ENCODE measurements at places on chromosomes 1 and 21. TPM values are rescaled to one million over a fixed set of nuclear protein-coding genes. Genes with fewer than 3 reads are reported as not detected.

The SLAMF6 gene
- total RNA-seq = 46.8 TPM

The SPAG17 gene
- total RNA-seq = not detected

DNA sequence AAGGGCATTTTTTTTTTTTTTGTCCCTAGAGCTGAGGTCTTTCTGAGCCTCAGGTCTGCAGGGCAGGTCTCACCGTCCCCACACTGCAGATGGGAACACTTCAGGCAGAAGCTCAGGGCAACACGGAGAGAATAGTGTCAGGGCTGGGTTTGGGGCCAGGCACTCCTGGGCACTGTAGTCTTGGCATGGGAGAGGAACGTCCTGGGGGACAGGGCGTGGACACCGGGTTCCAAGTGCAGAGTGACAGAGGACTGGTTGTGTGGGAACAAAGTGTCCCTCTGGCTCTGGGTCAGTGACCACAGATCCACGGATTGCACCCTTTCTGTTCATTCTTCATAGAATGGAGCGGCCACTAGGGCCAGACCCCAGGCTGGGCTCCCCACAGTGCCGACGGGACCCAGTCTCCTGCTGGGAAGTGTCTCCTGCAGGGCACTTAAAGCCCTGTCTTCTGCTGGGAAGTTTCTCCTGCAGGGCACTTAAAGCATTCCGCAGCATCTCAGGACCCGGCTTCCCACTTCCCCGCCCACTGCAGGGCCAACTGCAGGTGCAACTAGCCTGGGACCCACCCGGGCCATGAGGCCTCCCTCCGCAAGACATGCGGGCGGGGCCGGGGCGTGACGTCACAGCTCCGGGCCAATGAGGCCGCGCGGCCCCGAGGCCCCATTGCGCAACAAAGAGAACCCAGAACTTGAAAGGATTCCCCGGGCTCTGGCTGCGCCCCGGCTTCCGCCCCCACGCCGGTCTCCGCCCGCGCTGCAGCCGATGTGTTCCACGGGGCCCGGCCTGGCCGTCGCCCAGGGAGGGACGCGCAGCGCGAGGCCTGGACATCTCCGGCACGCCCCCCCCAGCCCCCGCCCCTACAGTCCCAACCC, 1.2 kb downstream of the GPR153 start:
- no peak overlapping the region for H3K27ac ChIP-seq
- peaks cover 20% of the 10 kb centered on the region for H3K27me3 ChIP-seq
- peak; percentile 84 for DNase-seq
- H3K36me3 ChIP-seq = no peaks in the 10 kb centered on the region

- peaks cover 14% of the 10 kb centered on the region for H3K27me3 ChIP-seq
- peaks cover 3% of the 10 kb centered on the region for H3K36me3 ChIP-seq
- H3K4me1 ChIP-seq = peaks cover 57% of the 10 kb centered on the region
- H3K27ac ChIP-seq = peak overlapping the region; percentile 83
- H3K4me3 ChIP-seq = peak overlapping the region; percentile 87
These were observed 615 bp downstream of the CLIC4 start for GRCh38 chr1:24745711-24746413.

- H3K27ac ChIP-seq = peak overlapping the region; percentile 91
- peak; percentile 82 for DNase-seq
- H3K4me3 ChIP-seq = peak overlapping the region; percentile 98
- H3K36me3 ChIP-seq = peaks cover 32% of the 10 kb centered on the region
- peaks cover 4% of the 10 kb centered on the region for H3K27me3 ChIP-seq
- peaks cover 51% of the 10 kb centered on the region for H3K4me1 ChIP-seq
These were observed 684 bp downstream of the SLC2A1 start for GRCh38 chr1:42957880-42958487.

- H3K27me3 ChIP-seq = peaks cover 5% of the 10 kb centered on the region
- no peak overlapping the region for H3K27ac ChIP-seq
- peaks cover 11% of the 10 kb centered on the region for H3K4me1 ChIP-seq
- no peak for DNase-seq
These were observed 2.2 kb upstream of the POFUT2 start for GRCh38 chr21:45289655-45290515.

All from activated naive CD8-positive, alpha-beta T cell treated with anti-CD3 and anti-CD28 coated beads for 36 hours (primary cell).